ENCODE measurements at places on chromosomes 1 and 21.

- no peak for DNase-seq
Measured at GRCh38 chr1:172674831-172675613, 16.1 kb downstream of the FASLG start.

GRCh38 chr1:68051475-68051874 is 1.0 kb upstream of the DIRAS3 start:
- no peak for DNase-seq

GRCh38 chr1:180157576-180158057 is 2.9 kb downstream of the QSOX1 start:
- DNase-seq, result no peak

- DNase-seq, result no peak
Measured at GRCh38 chr1:13951793-13952751, 252.1 kb downstream of the PRDM2 start.

DNA sequence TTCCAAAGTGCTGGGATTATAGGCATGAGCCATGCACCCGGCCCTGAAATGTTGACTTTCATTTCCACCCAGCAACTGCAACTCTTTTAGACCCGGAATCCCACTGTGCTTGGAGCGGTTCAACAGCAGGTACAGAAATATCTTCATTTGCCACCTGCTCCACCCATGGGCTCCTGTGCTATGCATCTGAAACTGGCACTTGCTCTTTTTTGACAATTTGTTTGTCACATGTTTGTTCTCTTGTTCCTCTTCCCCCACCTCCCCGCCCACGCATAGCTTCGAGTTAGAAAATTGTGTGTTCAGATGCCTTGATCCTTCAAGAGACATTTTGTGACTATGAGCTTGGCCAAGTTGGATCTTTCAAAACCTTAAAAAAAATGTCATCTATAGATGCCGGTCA is 2.4 kb upstream of the IFNLR1 start:
- DNase-seq, result no peak

GRCh38 chr1:28326515-28326914 is 2.3 kb upstream of the MED18 start:
- DNase-seq, result no peak

GRCh38 chr1:117732065-117732797 is 126.4 kb downstream of the TENT5C start:
- no peak for DNase-seq

GRCh38 chr1:147292631-147293251 is 50.3 kb downstream of the CHD1L start:
- DNase-seq, result no peak

DNA sequence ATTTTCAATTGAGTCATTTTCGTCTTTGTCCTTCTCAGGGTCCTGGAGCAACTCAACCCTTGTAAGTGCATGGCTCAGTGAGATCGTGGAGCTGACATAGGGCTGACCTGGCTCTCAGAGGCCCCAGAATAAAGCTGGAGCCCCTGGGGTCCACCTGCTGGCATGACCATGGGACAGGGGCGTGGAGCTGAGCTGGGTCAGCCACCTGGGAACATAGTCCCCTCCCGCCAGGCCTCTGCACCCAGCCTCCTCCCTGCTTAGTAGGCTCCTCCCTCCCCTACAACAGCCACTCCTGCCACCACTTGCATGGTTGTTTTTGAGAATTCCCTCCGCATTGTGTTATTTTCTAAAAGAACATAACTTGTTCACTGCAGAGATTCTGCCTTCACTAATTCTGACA is 3.1 kb upstream of the RIPK4 start:
- no peak for DNase-seq

- DNase-seq, result no peak
Measured at GRCh38 chr1:244113532-244114320, 62.6 kb downstream of the ZBTB18 start.

DNA sequence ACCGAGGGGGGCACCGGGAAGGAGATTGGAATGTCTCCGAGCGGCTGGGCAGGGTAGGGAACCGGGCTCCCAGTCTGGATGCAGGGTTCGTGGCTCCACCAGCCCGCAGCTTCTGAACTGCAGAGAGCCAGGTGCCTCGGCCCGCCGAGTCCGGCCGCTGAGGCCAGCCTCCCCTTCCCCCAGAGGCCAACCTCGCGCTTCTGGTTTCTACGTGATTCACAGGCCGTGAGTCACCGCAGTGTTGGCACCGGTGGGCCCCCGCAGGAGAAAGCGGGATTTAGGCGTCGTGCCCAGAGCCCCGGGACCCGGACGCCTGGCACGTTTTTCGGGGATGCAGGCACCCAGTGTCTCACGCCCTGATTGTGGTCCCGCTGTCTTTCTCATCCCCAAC is 458 bp downstream of the CRABP2 start:
- no peak for DNase-seq

DNA sequence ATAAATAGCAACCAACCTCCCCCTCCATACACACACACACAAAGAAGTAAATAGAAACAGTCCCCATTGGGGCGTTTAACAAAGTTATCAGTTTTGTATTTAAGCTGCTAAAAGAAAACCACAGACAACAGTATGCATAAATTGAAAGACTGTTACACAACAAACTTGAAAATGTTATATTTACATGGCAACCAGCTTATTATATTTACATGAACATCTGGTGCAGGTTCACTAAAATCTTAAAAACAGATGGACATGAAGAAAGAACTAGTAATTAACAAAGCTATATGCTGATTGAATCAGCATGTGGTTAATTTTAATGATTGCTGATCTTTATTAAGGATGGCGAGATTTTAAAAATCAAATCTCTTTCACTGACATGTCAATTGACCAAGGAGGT is 384.7 kb downstream of the LRRIQ3 start:
- DNase-seq, result no peak

GRCh38 chr1:228836427-228836826 is 101.1 kb downstream of the RHOU start:
- DNase-seq, result no peak

DNA sequence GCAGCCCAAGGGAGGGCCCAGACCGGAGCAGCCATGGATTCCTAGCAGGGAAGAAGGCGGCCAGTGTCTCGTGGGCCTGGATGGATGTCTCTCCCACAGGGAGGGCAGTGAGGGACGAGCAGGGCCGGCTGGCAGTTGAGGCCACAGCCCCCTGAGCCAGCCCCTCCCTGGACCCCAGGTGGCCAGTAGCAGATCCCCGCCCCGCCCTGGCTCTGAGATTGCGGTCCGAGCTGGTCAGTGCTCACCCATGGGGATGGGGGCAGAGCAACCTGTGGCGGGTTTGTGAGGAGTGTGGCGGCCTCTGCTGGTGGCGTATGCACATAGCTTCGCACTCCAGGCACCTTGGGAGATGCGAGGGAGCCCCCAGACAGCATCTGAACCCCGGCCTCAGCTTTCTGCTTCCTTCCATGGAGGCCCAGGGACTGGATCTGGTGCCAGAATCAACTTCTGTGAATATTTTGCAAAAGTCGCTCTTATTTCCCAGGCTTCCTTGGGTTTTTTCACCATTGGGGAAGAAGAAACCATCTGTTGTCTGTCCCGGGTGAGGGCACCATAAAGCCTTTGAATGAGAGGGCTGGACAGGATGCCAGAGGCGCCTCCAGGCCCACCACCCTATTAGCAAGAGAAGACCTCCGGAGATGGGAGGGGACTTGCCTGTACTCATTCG is 8.4 kb upstream of the KCNN3 start:
- no peak for DNase-seq

DNA sequence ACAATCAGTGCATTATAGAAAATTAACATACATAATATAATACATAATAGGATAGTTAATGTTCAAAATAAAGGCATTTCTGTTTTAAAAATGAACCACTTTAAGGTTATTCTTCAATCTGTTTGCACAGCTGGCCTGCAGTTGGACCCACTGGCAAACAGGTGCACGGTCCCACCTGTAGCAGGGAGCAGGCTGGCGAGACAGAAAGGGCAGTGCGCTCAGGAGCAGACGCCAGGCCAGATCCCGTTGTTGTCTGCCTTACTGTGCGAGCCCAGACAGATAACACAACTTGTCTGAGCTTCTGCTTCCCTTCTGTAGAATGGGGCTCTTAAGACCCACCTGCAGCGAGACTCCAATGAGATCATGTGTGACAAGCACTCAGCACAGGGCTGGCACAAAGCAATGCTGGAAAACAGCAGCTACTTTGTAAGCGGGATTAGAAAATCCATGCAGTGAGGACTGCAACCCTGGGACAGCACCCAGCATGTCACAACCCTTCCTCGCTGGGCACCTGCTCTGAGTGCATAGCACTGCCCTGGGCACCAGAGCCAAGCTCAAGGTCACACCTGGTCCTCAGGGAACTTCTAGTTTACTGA is 33.5 kb downstream of the VPS26C start:
- DNase-seq, result peak; percentile 42

- no peak for DNase-seq
Measured at GRCh38 chr1:171220081-171220420, 28.2 kb upstream of the FMO1 start.

- peak; percentile 53 for DNase-seq
Measured at GRCh38 chr1:47616036-47616435, 178.2 kb downstream of the FOXD2 start.

DNA sequence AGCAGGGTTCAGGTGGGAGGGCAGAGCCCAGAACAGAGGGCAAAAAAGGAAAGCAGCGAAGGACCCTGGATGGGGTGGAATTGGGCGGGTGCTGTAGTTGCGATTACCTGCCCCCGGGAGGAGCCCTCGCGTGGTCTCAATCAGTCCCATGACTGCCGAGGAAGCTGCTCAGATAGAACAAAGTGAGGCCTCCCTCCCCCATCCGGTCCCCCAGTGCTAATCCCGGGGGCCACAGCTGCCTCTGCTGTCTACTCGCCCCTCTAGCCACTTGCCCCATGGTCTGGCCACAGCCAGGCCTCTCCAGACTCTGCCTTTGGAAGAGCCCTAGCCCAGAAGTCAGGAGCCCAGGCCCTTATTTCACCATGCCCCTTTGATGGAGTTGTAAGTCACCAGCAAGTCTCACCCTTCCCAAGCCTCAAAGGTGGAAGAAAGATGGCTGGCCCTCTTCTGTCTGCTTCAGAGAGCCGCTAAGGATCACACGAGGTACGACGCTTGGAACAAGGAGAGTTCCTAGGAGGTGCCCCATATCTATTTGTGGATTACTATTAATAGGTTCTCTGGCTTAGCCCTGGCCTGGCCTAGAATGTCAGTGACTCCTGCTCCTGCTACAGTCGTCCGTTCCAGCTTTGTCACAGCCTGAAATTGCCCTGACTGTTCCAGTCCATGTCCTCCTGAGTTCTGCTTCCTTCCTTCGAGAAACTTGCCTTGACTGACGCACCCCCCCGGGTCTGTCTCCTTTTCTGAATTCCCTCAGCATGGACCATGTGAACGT is 16.4 kb downstream of the ECHDC2 start:
- no peak for DNase-seq

GRCh38 chr1:230501849-230502248 is 75.7 kb upstream of the PGBD5 start:
- DNase-seq, result no peak

DNA sequence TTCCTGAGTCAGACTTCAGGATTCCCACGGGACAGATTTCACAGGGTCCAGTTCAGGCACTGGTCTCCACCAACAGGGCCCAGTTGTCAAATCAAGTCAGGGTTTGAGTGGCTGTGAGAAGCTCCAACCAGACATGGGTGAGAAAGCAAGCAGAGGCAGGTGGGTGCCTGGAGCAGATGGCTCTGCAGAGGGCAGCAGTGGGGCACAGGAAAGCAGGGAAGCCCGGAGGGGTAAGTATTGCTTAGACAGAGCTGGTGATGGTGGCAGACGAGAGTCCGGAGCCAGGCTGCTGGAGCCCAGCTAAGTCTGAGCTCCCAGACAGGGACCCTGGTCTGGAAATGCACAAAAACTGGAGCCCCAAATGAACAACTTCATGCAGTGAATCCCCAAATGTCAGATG is 40.4 kb downstream of the RIMS3 start:
- no peak for DNase-seq

- no peak for DNase-seq
Measured at GRCh38 chr1:42141978-42142377, 11.2 kb upstream of the GUCA2B start.

DNA sequence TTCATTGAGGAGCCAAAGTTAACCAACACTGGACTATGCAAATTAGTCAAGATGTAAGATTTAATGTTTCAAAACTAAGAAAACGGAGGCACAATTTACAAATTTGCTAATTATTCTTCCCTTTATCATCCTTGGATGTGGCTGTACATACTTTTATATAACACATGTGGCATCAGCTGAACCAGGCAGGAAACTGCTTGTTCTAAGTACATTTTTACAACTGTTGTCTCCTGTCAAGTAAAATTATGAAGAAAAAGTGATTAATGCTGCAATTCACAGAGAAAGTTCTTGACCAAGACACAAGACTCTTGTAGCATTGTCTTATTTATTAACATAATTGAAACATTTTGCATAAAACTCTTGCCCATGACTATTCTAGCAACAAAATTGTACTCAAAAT is 61.9 kb downstream of the LAMC2 start:
- no peak for DNase-seq
